ENCODE measurements at places on chromosomes 5 and 9.

GRCh38 chr5:104345222-104346016, 782.8 kb upstream of the NUDT12 start:
- DNase-seq: no peak

GRCh38 chr5:43729846-43730478, 127.0 kb downstream of the NNT start:
- no peak for DNase-seq

DNA sequence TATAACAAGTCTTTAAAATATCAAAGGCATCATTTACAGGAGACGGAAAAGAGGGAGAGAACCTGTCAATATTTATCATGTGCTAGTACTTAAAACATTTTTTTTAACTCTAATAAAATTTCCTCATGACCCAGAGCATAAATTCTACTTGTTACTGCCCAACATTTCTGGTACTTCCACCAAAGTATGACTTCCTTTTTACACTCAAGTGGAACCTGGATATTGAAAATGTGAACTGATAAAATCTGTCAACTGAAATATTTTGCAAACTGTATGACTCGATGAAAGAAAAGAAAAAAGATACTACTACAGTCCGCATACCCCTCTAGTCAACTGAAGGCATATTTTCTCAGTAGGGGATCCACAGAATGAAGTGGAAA, 37.1 kb downstream of the FAM13B start:
- no peak for DNase-seq

DNA sequence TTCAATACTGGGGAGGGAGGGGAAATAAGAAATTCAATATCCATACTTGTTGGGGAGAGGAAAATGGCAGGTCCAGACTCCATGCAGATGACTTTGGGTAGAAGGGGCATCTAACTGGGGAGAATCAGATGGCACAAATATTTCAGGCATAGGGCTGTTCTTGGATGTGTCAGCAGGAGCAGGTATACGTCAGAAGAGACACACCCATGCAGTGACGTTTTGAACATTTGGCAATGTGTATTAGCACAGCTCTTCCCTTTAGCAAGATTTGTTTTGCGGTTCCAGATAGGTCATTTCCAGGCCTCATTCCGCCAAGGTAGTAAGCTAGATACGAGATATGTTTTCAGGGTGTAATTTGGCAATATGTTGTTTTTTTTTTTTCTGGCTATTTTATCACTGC, 187.2 kb upstream of the CDH10 start:
- no peak for DNase-seq

DNA sequence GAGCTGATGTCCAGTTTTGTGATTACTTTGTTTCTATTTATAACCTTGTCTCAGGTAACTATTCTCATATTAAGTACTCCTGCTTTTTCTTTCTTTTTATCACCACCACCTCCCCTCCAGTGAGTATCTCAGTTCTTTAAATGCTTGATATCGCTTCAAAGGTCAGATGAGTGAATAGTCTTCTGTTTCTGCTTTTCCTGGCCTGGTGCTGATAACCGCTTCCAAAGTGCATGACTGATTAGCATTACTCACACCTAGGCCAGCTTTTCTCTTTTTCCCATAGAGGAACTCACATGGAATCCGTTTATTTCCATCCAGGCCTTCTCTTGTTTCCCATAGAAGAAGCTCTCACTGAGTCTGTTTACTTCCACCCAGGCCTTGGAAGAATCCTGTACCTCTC, 3.2 kb downstream of the SLC36A1 start:
- no peak for DNase-seq

- no peak for DNase-seq
Observed at GRCh38 chr9:7892975-7893374, 93.4 kb upstream of the DMAC1 start.

DNA sequence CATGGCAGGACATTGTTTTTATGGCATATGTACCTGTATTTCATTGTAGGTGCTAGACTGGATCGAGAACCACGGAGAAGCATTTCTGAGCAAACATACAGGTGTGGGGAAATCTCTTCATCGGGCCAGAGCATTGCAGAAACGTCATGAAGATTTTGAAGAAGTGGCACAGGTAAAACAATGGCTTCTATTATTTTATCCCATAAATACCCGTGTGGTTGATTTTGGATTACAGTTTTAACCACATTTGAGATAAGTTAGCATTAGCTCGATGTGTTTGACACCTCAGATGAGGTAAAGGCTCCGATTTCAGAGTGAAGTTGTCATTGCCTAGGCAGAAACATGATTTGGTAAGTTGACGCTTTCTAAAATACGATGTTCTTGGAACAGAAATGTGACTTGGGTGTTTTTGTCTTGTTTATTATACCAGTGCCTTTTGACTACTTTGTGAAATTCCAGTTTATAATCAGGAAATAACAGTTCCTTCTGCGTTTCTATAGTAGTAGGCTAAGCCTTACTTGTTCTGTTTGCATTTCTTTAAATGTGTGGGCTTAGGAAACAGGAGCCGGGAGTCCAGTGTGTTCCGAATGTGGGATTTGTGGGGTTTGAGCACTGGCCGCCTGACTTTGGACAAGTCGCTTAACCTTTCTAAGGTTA, 187.7 kb downstream of the TRIO start:
- DNase-seq: no peak

DNA sequence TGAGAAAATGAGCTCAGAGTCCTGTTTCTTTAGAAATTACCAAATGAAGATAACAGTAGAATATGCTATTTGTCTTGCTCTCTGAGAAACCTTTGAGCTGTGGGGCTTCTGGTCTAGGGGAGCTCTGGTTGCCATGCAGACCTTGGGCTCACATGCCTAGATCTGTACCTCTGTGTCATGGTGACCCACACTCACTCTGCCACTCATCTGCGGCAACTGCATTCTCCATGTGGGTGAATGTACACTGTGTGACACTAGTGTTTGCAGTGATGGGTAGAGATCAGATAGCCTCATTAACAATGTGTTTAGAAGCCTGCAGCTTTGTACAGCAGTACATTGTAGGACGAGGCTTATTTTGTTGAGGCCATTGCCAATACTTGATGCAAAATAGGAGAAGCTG, 521.2 kb downstream of the CHSY3 start:
- no peak for DNase-seq

DNA sequence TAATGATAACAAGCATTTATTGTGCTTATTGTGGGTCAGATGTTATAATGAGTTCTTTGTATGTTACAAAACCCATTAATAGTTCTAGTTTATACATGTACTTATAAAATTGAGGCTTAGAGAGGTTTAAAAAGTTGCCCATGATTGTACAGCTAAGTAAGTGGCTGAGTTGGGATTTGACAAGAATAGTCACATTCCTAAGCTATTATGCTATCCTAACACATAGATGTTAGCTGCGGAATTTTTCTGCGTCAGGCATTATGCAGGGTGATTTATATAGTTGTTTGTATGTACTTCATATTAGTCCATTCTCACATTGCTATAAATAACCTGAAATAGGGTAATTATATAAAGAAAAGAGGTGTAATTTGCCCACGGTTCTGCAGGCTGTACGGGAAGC, 12.5 kb downstream of the COMMD10 start:
- DNase-seq: no peak
